ACHN (cell line): ENCODE measurements at places on chromosomes 4 and X.
A peak's percentile ranks its signal among the peaks of the same experiment; 100 is the strongest.

DNA sequence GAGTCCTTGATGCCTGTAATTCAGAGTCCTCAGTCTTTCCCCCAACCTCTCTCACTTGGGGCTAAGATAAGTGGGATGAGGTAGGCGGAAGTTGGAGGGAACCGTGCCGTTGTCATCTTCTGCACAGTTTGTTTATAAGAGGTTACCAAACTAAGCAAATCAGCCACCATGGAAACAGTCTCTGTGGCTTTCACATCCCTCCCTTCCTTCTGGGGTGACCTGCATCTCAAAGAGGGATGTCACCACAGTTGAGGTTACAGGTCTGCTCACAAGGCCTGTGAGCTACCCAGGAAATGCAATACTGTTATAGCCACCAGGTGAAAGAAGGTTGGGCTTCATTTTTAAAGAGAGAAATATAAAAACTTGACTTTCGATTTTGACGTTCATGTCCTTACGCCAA is 26.3 kb downstream of the RTL5 start:
- no peak for DNase-seq

- no peak for DNase-seq
Observed at GRCh38 chrX:65035446-65035770, 59.2 kb upstream of the ZC4H2 start.

GRCh38 chr4:74402692-74403456 is 37.9 kb downstream of the EREG start:
- DNase-seq: no peak

DNA sequence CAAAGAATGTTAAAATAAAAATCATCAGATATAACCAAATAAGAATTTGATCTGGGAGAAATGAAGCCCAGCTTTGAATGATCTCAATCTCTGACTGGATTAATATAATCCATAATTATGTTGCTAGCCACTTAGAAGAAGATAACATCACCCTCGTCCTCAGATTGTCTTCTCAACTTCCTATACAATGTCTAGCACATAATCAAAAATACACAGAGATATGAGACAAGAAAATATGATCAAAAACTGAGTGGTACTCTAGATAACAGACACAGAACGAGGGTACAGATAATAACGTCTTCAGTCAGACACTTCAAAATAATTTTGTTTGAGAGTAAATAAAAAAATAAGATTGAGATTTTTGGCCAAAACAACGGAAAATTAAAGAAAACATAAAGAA is 47.1 kb downstream of the EVC2 start:
- no peak for DNase-seq

DNA sequence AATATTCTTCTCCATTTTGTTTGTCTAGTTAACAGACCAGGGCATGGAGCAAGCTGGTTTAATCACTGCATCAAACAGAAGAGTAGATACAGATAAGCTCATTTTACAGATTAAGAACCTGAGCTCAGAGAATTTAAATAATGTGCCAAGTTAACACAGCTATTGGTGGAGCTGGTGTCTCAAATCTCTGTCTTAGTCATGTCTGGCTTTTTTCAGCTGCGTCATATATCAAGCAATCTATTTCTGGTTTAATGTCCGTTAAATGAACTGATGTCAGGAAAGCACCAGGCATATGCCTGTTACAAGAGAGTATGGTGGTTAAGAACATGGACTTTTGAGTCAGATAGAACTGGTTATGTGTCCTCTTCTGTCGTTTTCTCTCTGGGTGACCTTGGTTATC is 79.8 kb upstream of the ADGRA3 start:
- no peak for DNase-seq

DNA sequence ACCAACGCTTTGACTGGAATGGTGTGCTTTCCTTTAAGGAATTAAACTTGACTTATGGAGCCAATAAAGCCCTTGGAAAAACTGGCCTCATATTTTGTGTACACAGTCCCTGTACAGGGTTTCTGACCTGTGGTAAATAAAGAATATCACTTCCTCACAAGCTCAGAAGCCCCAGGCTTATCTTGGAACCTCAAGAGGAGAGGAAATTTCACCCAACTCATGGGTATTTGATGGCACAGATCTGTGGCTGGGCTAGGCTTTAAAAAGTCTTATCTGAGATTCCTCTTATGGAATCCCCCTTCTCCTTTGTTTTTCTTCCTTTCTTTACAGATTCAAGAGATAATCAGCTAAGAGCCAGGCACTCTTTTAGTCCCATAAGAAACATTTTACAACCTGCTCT is 89.3 kb upstream of the USP38 start:
- no peak for DNase-seq

DNA sequence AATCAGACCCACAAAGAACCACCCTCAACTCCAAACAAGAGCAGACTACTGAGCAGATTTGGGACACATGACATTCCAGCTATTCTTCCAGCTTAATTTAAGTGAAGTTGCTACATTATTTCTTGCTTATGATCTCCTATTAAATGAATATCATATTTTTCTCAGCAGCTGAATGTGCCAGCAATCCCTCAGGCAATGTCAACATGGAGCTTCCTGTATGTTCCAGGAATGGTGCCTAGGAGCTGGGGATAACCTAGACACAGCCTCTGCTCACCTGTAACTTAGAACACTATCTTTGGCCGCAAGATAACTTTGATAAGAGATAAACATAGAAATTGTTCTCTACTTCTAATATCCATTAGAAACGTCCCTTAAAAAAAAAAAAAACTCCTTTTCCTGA is 274.4 kb upstream of the RASGEF1B start:
- no peak for DNase-seq

- DNase-seq: peak; percentile 7
Observed at GRCh38 chrX:134669378-134670098, 11.3 kb upstream of the PLAC1 start.

- DNase-seq: no peak
Observed at GRCh38 chrX:40018041-40018440, 79.7 kb downstream of the BCOR start.

- no peak for DNase-seq
Observed at GRCh38 chrX:6325437-6325836, 96.8 kb upstream of the NLGN4X start.

- DNase-seq: no peak
Observed at GRCh38 chrX:13167481-13168231, 123.2 kb upstream of the FAM9C start.

- no peak for DNase-seq
Observed at GRCh38 chr4:184433258-184433892, 41.0 kb downstream of the IRF2 start.

DNA sequence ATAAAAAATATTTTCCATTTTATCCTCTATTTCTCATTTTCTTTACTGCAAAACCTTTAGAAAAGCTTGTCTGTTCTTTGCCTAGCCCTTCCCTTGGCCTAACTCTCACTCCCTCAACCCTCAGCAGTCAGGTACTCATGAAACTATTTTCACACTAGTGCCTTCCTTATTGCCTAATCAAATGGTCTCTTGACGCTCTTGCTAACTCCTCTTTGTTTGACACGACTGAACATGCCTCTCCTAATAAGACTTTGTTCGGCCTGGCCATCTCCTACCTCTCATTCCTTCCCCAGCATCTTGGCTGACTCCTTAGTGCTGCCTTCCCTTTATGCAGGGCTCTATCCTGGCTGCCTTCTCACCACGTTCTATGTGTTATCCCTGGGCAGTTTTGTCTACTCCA is 11.1 kb upstream of the LRAT start:
- DNase-seq: no peak

- DNase-seq: no peak
Observed at GRCh38 chrX:107452581-107452980, 3.1 kb downstream of the FRMPD3 start.

- no peak for DNase-seq
Observed at GRCh38 chrX:2614911-2615310, 76.2 kb upstream of the CD99 start.

DNA sequence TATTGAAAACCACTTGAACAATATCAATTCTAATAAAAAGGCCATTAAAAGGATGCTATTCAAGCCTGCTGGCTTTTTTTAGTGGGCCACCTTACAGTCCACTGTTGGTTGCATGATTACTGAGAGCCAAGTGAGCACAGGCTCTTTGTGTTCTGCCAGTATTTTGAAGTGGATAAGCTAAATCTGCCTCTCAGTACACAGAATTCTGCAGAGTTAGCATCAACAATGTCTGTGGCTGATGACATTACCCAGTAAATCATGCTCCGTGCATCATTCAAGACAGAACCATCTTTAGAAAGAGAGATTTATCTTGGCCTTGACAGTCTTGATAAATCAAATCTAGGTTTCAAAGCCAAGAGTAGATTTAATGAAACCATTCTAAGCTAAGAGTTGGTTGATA is 119.0 kb upstream of the GNPDA2 start:
- no peak for DNase-seq

GRCh38 chr4:17398805-17399204 is 113.1 kb downstream of the QDPR start:
- DNase-seq: no peak

DNA sequence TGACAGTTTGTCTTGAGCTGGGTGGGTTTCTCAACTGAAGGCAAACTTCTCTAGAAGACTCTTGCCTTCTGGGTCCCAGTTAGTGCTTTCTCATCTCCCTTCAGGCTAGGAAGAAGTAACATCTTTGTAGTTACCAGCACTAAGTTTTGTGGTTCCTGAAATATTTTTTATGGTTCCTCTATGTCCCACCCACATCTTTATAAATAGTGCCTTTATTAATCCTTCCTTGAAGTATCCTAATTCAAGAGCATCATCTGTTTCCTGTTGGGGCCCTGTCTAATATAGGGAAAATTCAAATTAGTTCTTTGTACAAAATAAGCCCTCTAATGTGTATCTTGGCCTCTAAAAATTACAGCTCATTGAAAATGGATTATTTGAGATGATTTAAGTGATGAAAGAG is 147.4 kb upstream of the MAOA start:
- DNase-seq: no peak

- peak; percentile 66 for DNase-seq
Observed at GRCh38 chr4:25810461-25811373, 52.1 kb downstream of the SEL1L3 start.

DNA sequence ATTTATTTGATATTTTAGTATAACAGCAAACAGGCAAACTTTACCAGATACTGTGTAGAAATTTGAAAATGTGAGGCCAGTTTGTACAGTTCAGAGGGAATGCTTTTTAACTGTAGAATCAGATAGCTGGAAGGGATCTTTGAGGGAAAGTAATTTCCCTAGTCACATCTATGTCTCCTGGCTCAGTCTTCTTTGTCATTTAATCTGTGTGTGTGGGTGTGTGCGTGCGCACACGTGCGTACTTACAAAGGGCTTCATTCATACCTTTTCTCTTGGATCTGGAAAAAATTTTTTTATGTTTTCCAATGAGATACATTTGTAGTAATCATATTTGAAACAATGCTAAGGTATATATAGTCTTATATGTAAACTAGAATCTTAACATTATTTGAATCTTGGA is 44.6 kb downstream of the IL13RA1 start:
- DNase-seq: no peak

DNA sequence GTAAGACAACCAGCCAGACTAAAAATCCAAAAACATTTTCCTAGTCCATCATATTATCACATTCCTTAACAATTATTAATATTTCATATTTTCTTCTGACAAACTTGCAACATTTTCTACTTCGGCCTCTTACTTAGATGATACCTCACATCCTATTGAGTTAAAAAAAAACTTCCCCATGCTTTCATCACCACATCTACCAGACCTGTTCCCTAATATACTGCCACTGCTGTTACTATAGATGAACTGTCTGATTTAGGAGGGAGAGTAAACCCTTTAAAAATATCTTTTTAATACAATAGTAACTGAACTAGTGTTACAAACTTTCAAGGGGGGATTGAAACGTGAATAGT is 1.5 kb downstream of the FAM200B start:
- DNase-seq: no peak

- DNase-seq: no peak
Observed at GRCh38 chr4:73523126-73523525, 41.6 kb downstream of the AFM start.

DNA sequence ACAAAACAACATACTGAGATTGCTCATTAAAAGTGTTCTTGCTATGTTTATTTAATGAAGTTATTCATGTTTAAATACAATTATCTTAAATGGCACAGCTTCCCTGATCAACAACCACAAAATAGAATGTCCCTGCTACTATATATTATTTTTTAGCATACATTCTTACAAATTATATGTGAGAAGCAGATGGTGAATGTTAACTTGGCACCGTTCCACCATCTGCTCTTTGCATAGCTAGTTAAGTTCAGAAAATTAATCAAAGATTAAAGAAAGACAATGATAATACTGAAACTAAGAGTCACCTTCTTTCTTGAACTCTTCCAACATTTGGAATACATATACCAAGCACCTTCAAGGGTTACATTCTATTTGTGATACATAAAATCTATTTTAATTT is 94.2 kb downstream of the PPP3CA start:
- no peak for DNase-seq

- no peak for DNase-seq
Observed at GRCh38 chr4:62232814-62233213, 1032.7 kb downstream of the ADGRL3 start.

GRCh38 chrX:110192516-110192915 is 125.4 kb downstream of the AMMECR1 start:
- no peak for DNase-seq
